ENCODE measurements at places on chromosomes 1 and 21.

- DNase-seq = no peak
Measured at GRCh38 chr1:61081686-61082310, 563 bp upstream of the NFIA start.

DNA sequence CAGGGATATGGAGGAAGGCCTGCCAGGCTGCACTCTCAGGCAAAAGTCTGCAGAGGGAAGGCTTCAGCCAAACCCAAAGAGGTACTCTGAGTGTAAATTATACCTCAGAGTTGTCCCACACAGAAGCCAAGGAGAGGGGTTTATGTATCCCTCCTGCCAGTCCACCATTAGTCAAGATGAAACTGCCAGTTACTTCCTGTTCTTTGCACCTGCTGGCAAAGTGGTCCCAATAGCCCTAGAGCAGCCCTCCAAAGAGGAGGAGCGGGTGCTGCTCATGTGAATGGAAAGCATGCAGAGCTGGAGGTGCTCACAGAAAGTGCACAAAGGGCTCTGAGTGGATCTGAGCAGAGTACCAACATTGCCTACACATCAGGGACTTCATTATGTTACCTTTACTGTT lies 37.1 kb upstream of the MCOLN3 start:
- DNase-seq = no peak

DNA sequence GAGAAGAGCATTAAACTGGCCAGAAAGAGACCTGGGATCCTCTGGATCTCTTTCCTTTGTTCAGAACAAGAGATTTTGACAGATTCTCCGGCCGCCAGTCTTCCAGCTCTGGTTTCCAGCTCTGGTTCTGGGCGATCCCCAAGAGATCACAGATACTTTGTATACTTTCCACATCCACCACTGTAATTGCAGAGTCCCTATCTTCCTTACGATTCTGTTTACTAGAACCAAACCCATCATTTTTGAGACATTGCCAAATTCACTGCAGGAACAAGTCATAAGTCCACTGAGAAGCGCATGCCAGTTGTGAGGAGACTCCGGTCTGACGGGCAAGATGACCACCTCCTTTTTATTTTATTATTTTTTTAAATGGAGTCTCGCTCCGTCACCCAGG lies 505.2 kb downstream of the SMYD3 start:
- DNase-seq = no peak

DNA sequence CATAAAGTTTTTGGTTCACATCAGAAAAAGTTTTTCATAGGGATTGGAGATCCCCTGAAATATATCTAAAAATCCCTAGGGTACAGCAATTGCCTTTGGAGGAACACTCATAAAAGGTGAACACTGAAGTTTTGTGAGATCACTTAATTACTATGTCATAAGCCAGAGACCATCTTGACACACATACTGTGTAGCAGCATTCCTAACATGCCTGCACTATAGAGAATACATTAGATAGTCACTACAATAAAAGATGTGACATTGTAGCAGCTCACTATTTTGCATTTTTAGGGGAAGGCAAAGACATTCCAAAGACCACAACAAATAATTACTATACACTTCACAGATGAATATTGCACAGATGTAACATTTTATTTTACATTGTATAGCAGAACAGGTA lies 779.9 kb downstream of the KCNT2 start:
- no peak for DNase-seq

- peak; percentile 76 for DNase-seq
Measured at GRCh38 chr21:39004634-39005501, 178.4 kb downstream of the PSMG1 start.

GRCh38 chr1:31142406-31142805 lies 76.9 kb upstream of the PUM1 start:
- no peak for DNase-seq

DNA sequence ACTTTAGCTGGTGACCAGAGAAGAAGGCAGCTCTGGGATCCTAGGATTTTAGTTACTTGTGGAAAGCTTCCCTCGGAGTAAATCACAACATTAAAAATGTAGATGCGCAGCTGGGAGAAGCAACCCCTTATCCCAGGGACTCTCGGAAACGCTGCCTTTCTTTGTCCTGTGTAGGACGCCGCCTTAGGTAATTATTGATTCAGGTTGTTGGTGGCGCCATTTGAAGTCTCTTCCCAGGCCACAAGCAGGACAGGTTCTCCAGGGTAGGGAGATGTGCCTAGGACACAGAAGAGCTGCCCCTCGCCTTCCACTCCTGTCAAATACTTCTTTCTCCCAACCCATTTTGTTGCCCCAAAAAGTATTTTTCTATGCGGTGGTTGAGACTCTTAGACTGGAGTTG lies 10.3 kb downstream of the SLC37A1 start:
- DNase-seq = no peak

DNA sequence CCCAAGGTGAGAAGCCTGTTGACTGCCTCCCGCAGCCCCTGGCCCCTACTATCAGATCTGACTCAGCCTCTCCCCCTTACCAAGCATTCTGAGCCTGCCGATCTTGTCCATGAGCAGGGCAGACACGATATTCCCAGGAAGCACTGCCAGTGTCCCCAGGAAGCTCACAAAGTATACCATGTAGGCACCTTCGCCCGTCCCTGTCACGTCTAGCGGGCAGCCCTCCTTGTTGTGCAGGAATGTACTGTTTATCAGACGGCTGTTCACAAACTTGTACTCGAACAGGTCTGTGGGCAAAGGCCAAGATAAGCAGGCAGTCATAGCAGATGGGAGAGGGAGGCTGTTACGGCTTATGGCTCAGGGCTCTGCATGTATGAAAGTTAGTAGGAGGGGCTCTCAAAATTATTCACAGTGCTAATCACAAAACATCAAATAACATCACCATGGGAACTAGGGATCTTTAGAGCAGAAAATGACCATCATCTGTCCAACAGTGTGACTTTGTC lies 7.3 kb downstream of the BOLA1 start:
- DNase-seq = no peak

- no peak for DNase-seq
Measured at GRCh38 chr21:41955516-41955915, 1.7 kb upstream of the C2CD2 start.

GRCh38 chr1:244735404-244735803 lies 82.5 kb downstream of the DESI2 start:
- no peak for DNase-seq

GRCh38 chr1:234231061-234231892 lies 142.0 kb upstream of the COA6 start:
- DNase-seq = no peak

- DNase-seq = no peak
Measured at GRCh38 chr21:41834926-41835663, 44.0 kb downstream of the PRDM15 start.

Data from AML-193 (cell line).